ENCODE measurements at places on chromosomes 7 and 10.

DNA sequence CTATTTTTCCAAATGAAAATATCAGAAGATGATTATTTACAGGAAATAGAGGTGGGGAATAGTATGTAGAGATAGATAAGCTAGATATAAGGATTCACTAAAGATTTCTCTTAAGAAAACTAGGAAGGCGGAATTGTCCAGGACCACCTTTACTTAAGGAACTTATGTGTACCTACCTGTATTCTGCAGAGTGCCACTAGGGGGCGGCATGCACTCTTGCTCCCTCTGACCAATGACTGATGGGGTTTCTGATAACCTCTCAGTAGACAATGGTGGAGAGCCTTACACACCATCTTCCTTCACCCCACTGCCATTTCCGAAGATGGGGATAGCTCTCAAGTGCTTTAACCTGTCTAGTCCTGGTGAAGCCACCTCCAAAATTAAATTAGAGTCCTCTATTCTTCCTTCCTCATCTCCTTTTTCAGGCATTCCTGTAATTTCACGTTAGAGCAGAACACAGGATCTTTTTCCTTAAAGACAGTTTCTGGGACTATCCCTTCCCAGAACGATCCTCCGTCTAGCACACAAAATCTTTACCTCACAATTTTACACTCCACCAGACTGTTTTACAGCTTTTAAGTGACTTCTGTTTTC, 453.1 kb downstream of the SORCS1 start:
- DNase-seq: peak; percentile 64

DNA sequence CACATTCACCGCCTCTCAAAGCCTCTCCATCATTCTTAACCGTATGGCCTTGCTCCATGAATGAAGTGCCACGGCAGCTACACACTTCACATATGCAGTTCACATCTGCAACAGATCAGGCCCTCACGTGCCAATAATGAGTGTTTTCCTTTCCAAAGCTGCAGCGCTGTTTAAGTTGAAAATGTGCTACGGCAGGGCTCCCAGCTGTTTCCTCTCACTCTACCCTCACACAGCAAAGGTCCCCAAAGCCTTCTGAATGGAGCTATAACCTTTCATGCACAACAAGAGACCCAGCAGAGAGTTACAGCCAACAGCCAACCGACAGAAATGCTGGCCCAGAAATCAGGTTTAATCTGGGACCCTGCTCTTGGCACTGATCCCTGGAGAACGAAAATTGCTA, 236.1 kb downstream of the ELMO1 start:
- DNase-seq: no peak

DNA sequence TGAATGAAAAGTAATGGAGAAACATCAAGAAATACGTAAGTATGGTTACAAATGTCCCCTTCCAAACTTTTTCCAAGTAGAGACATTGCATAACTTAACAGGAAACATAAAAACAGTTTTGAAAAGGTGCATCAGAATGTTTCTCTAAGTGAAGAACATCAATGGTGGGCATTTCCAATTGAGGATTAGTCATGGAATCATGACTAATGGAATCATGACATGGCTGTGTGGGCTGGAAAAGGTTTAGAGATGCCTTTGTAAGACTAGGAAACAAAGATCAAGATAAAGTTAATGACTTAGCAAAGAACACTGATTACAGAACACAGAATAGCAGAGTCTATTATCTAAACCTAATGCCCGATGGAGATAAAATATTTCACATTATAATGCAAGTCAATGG, 272.0 kb downstream of the HPSE2 start:
- no peak for DNase-seq

DNA sequence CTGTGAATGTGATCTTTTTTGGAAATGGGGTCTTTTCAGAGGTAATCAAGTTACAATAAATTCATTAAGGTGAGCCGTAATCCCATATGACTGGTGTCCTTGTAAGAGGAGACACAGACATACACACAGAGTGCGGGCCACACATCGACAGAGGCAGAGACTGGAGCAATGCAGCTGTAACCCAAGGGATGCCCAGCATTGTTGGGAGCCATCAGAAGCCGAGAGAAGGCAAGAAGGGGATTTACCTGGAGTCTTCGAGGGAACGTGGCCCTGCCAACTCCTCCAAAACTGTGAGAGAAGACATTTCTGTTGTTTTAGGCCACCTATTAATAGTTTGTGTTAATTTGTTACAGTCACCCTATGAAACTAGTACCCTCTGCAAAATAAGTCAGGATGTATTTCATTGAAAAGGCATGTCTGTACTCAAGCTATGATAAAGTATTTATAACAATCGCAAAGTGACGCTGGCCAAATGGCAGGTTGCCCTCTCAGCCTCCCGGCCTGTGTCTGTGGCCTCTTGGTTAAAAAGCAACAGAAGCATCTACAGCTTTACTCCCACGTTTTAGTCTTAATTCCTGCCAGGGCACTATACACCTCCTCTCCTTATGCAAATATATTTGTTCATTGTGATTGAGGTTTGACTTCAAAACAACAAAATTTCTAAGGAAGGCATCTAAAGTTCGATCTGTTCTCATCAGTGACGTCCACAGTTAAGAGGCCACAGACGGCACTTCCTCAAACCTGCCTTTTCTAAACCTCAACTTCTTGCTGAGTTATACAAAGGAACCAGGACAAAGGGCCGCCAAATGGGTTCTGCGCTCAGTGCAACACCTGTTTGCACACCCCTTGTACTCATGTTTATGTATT, 46.8 kb downstream of the HIPK2 start:
- DNase-seq: peak; percentile 9

- DNase-seq: no peak
These were observed 7.0 kb upstream of the CYP3A4 start for GRCh38 chr7:99791021-99791420.

- no peak for DNase-seq
These were observed 431.2 kb upstream of the C7orf33 start for GRCh38 chr7:148159331-148159730.

GRCh38 chr10:30357075-30357801, 8.2 kb upstream of the MTPAP start:
- DNase-seq: no peak

- DNase-seq: no peak
These were observed 6.3 kb downstream of the TSPAN13 start for GRCh38 chr7:16759840-16760239.

DNA sequence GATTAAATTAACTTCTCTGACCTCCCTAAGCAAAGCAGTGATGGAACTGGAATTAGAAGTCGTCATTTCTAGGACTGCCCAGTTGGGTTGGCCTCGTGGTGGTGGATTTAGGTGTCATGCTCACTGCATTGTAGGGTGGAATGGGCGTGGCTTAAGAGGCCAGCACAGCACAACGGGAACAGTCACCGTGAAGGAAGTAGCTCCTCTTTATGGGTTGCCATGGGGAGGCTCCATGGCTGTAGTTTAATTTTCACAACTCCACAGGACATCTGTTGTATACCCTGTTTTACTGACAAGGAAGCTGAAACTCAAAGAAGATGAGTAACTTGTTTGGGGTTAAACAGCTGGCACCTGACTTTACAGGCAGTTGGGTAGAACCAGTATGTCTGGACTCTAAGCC, 208.3 kb downstream of the CELF2 start:
- peak; percentile 97 for DNase-seq

DNA sequence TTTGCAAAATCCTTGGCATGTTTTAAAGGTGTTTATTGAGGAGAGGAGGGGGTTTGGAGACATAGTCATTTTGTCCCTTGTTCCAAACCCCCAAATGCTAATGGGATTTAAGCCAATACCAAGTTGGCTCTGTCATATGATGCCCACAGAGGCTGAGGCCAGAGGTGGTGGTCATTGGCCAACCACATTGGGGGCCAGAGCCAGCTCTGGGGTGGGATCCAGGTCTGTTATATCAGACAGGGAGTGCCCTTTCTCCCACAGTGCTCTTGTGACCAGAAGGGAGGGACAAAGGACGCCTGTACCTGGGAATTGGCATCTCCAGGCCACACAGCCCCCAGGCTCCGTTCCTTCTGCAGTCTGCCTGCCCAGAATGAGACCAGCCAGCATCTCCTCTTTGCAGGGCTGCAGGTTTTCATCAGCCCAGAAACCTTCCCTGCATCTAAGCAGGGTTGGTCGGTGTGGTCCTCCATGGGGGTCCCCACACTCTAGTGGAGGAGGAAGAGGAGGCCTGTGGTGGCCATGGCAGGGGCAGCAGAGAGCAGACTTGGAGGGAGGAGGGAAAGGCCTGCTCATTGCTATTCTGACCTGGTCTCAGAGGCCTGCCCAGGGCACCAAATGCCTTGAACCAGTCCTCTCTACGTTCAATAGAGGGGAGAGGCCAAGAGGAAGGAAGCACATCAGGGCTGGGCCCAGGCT, 17.9 kb downstream of the ADCYAP1R1 start:
- no peak for DNase-seq

Data from Kasumi-1 (cell line).